ENCODE measurements at places on chromosomes 5 and 9.

- no peak for DNase-seq
Observed at GRCh38 chr9:81522716-81523551, 166.4 kb downstream of the TLE1 start.

- DNase-seq, result no peak
Observed at GRCh38 chr9:127351182-127352166, 45.5 kb upstream of the SLC2A8 start.

DNA sequence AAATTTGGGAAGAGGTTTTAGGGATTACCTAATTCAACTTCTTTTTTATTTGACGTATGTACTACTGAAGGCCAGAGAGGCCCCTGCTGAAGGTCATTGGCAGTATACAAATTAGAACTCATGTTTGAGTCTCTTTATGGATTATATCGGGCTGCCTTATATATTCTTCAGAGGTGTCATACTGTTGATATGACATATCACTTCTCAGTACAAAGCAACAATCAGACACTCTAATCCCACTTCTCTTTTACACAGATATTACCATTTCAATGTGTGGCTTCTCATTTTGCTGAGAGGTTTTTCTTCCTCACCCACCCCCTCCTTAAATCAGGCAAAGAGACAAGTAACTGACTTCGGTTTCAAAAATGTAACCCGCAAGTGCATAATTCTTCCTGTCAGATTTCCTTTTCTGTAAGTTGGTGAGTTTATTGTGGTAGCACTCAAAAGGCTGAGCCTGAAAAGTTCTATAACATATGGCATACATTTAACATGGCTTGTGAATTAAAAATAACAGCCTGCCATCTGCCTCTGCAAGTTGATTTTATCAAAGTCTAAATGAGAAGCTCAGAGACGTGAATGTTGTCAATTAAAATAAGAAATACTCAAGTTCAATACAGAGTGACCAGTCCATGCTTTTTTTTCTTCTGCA is 163.6 kb upstream of the RORB start:
- no peak for DNase-seq

- DNase-seq, result no peak
Observed at GRCh38 chr9:137299938-137300337, 2.1 kb downstream of the NRARP start.

GRCh38 chr5:135830876-135831275 is 3.6 kb upstream of the SLC25A48 start:
- DNase-seq, result no peak

DNA sequence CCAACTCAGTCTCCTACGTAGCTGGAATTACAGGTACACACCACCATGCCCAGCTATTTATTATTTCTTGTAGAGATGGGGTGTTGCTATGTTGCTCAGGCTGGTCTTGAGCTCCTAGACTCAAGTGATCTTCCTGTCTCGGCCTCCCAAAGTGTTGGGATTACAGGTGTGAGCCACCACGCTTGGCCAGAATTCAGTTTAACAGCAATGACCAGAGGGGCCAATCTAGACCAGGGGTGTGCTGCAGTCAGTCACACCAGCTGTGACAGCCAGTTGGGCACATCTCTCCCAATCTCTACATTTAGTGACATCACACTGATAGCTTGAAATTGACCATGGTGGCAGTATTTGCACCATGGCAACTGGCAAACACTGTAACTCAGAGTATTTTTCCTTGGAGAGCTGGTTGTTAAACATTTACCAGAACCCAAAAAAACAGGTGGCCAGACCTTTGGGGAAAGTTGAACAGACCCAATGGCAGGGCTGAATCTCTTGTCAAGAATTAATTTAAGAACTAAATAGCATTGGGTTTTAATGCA is 67.7 kb upstream of the UBTD2 start:
- no peak for DNase-seq

- DNase-seq, result no peak
Observed at GRCh38 chr5:177372910-177373309, 11.3 kb upstream of the SLC34A1 start.

DNA sequence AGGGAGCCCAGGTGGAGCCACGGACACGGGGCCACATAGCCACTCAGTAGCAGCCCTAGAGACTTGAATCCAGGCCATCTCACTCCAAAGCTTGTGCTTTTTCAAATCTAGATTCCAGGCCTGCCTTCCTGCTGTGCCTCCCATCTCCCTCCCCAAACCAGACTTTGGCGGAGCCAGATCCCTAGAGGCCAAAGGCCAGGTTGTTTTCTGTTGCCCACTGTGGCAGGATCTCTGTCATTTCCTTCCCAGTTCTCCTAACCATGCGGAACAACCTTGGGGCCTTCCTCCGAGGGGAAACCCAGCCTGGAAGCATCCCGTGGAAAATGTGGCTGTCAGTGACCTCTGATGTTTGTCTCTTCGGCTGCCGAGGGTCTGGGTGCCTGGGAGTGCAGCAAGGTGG is 16.4 kb upstream of the RPS14 start:
- no peak for DNase-seq

DNA sequence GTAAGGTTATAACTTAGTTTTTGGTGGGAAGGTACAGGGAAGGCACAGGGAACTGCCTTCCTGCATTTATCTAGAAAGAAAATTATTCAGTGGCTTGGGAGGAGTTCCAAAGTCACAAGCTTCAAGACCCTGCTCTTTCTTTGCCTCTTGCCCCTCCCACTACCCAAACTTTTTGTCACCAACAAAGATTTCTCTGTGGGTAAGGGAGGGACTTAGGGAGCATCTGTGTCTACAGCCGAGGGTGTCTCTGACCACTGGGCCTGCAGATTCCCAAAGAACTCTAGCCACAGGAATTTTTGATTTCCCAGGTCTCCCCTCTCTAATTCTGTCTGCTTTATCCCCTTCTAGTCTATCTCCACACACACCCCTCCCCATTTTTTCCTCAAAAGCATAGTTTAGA is 2.1 kb downstream of the ECSCR start:
- no peak for DNase-seq

GRCh38 chr5:2148312-2149194 is 265.8 kb upstream of the IRX4 start:
- no peak for DNase-seq

- DNase-seq, result no peak
Observed at GRCh38 chr9:131001021-131001420, 8.0 kb upstream of the LAMC3 start.

- DNase-seq, result no peak
Observed at GRCh38 chr9:93380410-93381060, 71.0 kb upstream of the FAM120A start.

GRCh38 chr5:132419502-132420468 is 50.3 kb downstream of the SLC22A5 start:
- DNase-seq, result no peak

DNA sequence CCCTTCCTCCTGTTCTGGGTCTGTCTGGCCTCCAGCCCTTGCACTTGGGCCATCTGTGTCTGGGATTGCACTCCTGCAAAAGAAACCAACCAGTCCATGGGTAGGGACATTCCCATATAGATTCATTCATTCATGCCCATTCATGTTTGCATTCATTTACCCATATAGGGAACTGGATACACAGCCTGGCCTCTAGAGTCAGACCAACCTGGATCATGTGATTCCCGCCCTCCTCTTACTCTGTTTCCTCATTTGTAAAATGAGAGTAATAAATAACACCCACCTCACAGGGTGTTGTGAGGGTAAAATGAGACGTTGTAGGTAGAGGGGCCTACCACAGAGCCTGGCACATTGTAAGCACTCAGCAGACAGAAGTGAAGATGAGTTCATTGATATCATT is 8.5 kb downstream of the PCDH12 start:
- no peak for DNase-seq

DNA sequence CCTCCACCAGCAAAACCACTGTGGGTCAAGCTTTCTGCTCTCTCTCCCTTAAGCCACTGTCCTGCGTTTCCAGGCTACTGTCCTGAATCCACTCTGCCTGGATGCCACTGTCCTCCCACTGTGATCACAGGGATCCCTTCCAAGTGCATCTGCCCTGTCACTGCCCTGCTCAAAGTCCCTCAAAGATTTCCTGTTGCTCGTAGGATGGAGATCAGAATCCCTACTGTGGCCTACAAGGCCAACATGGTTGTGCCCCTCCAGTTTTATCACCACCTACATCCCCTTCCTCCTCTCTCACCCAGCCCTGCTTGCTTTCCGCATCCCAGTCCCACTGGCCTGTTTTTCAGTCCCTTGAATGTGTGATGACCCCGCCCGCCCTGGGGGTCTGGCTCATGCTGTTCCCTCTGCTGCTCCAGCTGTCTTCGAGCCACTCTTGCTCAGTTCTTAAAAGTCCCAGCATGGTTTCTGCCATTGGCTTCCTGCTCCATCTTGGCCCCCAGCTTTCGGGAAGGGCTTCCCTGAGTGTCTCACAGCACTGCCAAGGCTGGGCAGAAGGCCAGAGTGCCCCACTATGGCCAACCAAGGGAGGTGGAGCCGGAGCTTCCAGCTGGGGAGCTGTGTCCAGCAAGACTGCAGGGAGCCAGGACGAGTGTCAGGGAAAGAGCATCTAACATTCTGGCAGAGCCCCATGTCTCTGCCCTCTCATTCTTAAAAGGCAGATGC is 12.9 kb upstream of the FRRS1L start:
- DNase-seq, result no peak
